ENCODE measurements at places on chromosomes 2 and 18. TPM values are rescaled to one million over a fixed set of nuclear protein-coding genes. Genes with fewer than 3 reads are reported as not detected.

DNA sequence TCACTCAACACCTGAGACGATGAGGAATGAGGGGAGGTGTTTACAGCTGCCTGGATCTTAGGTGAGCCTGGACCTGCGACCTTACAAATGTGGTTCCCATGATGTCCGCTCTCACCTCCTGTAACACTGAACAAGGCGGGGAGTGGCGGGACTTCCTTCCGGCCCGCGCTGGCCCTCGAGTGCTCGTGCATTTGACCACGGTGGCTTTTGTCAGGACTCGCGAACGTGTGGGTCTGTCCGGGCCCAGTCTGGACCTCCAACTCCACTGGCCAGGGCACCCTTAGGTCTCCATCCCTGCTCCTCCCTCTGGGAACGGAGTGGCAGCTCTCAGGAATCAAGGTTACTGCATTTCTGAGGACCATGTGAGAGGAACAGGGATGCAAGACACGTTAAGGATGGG is 263.0 kb upstream of the SALL3 start:
- no peak for DNase-seq

DNA sequence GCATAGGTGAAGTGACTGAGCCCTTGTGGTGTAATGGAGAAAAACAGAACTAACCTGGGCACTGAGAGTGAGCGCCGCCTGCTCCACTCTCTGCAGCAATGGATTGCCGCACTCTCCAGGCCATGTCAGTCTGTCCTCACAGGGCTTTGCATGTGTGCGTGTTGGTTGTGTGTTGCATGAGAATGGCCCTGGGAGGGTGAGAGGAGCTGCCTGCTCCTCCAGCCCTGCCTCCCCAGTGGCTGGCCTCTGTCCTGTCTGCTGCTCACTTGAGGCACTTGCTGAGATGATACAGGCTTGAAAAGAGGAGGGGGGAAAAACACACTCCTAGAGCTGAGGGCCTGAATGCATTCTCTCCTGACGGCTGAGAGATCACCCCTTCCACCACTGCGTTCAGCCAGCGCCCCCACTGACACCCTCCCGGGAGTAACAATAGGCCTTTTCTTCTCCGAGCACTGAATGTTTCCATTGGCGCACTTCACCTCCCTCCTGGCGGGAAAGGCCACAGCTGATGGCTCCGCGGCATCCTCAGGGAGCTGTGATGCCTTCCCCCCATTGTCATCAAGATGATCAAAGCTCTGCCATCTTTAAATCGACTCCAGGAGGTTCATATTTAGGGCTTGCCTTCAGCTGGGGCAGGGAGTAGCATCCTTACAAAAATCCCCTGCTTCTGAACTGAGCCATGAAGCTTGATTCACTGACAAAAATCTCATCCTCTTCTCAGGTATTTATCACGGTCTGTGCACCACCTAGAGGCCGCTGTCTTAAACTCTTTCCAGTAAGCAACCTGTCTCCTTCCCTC is 49.9 kb upstream of the DAPL1 start:
- peak; percentile 83 for DNase-seq

GNLY gene
- not detected for total RNA-seq

LRRC30 gene
- not detected for total RNA-seq

RAX gene
- total RNA-seq, result 78.1 TPM

GRCh38 chr2:217398860-217399259 is 539.0 kb upstream of the TNP1 start:
- DNase-seq, result no peak

DNA sequence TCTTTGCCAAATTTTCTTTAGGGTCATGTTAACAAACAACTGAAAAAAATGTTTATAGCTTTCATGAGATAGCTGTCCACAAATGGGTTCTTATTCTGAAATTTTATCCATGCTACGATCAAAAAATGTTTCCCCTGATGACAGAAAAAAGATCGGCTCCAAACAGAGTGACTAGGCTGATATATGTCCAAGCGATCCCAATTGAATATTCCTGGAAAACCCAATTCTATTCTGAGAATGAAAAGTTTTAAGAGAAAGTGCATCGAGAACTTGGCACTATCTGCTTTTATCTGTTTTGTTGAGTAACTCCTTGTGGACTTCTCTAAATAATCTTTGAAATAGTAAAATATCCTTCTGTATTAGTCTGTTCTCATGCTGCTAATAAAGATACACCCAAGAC is 19.1 kb downstream of the KCNE4 start:
- DNase-seq, result no peak

DNA sequence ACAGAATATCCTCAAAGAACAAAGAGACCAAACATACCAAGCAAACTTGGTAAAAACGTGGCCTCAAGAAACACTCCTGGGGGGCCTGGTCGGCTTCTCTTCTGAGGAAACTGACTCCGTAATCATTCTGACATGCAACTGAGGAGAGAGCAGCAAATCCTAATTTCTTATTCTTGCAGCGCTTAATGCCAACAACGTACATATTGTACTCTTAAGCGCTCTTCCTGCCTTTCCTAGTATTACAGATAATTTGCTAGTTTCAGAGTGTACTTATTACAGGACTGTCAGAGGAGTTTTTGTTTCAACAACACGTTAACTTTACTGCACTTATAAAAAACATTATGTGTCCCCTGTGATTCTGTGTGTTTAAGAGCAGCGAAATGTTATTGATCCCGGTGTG is 64.9 kb downstream of the ZNF521 start:
- DNase-seq, result no peak

DNA sequence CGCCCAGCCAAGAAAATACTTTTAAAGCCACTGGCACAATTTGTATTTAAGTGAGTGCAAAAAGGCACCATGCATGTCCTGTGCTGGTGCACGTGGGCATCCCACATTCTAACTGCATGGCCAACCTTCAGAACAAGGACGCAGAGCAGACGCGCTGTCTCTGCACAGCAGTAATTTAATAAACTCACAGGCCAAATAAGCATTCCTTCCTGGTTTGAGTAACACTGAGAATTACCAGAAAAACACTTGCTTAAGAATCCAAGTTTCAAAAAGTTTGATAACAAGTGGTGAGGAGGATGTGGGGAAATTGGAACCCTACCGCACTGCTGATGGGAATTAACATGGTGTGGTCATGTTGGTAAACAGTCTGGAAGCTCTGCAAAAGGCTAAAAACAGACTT is 38.7 kb downstream of the RPL31 start:
- no peak for DNase-seq

GALNT13 gene
- total RNA-seq, result 4.3 TPM

GRCh38 chr18:33712719-33713118 is 134.7 kb downstream of the ASXL3 start:
- no peak for DNase-seq

GRCh38 chr2:238019962-238020361 is 40.8 kb upstream of the SCLY start:
- DNase-seq, result no peak

- peak; percentile 18 for DNase-seq
Measured at GRCh38 chr18:42781298-42781815, 334.1 kb downstream of the RIT2 start.

DNA sequence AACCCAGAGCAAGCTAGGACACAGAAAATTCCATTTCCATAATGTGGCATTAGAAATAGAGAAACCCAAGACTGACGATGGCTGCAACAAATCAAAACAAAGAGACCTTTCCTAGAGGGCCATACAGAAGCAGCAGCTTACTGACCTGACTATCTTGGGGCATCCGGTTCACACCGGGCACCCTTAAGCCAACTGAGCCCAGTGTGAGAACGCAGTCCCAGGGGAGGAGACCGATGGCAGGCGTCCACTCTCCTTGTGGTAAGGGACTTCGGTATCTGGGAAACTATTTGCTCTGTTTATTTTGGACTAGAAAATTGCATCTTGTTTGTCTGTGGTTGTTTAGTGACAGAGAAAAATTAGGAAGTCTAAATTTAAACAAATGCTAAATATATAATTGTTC is 244.8 kb upstream of the COPS8 start:
- no peak for DNase-seq

DNA sequence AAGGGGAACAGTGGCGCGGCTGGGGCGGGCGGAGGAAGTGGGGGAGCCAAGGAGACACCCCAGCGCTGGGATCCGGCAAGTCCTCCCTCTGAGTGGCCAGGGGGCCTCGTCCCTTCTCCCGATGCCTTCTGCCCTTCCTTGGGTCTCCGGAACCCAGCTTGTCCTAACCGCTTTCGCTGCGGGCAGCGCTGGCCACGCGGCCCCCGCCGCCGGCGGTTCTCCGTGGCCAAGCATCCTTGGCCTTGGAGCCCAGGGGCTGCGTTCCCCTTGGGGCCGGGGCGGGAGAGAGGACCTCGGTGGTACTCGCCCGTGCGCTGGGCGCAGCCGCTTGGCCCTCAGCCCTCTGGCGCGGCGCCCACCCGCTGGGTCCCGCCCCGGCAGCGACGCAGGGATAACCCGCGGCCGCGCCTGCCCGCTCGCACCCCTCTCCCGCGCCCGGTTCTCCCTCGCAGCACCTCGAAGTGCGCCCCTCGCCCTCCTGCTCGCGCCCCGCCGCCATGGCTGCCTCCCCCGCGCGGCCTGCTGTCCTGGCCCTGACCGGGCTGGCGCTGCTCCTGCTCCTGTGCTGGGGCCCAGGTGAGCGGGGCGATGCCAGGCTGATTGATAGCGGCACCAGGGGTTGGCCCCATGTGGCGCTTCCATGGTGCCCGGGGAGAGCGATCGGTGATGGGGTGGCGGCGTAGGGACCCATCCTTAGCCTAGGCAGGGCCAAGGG is 128.7 kb downstream of the UXS1 start:
- peak; percentile 36 for DNase-seq

GRCh38 chr2:239747274-239747673 is 277.9 kb downstream of the NDUFA10 start:
- DNase-seq, result no peak

DNA sequence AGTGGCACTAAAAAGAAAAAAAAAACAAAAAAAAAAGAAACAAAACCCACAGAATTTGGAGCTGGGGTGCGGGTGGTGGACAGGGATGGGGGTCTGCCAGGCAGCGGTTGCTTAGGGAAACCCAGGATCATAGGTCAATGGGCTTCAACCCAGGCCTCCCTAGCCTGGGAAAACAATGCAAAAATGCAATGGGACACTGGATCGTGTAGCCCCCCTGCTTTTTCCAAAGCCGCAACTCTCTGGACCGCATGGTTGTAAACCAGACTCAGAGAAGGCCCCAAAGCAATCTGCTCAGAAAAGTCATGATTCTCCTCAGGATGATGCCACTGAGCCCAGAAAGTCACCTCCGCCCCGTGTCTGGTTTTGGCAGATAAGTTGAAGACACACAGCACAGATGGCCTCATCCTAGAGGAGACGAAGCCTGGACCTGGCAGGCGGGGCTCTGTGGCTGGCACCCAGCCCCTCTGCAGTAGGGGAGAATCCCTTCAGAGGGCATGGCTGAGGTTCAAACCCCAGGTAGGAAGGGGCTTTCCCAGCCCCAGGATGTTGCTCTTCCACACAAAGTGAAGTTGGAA is 5.1 kb downstream of the DLX2 start:
- peak; percentile 32 for DNase-seq

TXNDC9 gene
- 109 TPM for total RNA-seq

DNA sequence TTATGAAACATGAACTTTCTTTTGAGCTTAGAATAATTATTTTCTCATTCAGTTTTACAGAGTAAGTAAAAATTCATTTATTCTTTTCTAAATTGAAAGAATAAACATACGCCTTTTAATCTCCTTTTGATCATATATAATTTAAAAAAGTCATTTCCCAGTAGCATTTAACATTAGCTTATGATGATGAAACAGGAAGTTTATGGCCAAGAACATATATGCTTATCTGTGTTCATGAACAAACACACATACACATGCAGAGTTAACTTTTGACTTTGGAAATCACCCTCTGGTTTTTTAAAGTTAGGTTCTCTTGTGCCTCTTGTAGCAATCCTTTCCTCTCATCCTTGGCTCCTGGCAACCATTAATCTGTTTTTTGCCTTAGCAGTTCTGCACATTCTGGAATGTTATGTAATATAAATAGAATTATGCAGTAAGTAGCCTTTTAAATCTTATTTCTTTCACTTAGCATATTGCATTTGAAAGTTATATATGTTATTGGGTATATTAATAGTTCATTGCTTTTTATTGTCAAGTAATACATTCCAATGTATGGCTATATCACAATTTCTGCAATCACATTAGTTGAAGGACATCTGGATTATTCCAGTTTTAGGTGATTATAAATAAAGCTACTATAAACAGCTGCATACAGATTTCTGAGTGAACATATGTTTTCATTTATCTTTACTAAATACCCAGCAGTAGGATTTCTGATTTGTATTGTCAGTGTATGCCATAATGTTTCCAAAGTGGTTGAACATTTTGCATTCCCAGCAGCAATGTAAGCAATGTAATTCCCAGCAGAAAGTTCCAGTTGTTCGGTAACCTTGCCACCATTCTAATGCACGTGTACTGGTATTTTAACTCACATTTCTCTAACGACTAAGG is 210.3 kb downstream of the ZRANB3 start:
- no peak for DNase-seq

- no peak for DNase-seq
Measured at GRCh38 chr2:239790721-239791120, 234.4 kb downstream of the NDUFA10 start.

ST8SIA3 gene
- 1.2 TPM for total RNA-seq

GRCh38 chr2:171505374-171505773 is 16.9 kb upstream of the CYBRD1 start:
- no peak for DNase-seq

AGFG1 gene
- total RNA-seq, result 96.4 TPM

FAM136A gene
- total RNA-seq, result 90.7 TPM

- no peak for DNase-seq
Measured at GRCh38 chr2:237551071-237551574, 15.3 kb upstream of the PRLH start.

- peak; percentile 74 for DNase-seq
Measured at GRCh38 chr2:64606479-64607363, 47.0 kb downstream of the SERTAD2 start.

- no peak for DNase-seq
Measured at GRCh38 chr2:162022290-162022945, 51.6 kb downstream of the DPP4 start.

DNA sequence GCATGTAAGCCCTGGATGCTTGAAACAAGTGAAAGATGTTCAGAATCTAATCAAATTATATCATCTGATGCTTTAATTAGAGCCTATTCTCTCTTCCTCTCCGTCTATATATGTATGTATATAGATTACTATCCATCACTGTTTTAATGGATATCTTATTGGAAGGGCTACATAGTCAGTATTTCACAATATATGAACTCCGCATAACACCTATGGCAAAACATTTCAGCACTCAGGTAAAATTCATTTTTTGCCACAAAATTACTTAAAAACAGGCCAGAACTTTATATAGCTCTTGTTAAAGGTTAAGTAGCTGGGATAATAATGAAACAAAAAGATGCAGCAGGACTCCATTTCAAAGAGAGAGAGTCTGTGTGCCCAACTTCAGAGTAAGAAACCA is 1.2 kb downstream of the PJVK start:
- no peak for DNase-seq

DNA sequence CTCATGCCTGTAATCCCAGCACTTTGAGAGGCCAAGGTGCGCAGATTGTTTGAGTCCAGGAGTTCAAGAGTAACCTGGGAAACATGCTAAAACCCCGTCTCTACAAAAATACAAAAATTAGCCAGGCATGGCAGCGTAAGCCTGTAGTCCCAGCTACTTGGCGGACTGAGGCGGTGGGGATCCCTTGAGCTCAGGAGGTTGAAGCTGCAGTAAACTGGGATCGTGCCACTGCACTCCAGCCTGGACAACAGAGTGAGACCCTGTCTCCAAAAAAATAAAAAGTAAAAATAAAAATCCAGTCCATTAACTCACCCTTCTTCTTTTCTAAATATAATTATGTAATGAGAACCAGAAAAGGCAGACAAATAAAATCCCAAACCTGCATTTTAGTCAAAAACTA is 8.2 kb downstream of the BAZ2B start:
- no peak for DNase-seq

GRCh38 chr18:23143016-23143814 is 7.9 kb downstream of the CABLES1 start:
- no peak for DNase-seq

- DNase-seq, result peak; percentile 68
Measured at GRCh38 chr18:13500227-13500865, 226.0 kb downstream of the FAM210A start.

MDH1B gene
- 3.9 TPM for total RNA-seq
